NCI-H82 (cell line): ENCODE measurements at places on chromosomes 6 and 20.
A peak's percentile ranks its signal among the peaks of the same experiment; 100 is the strongest.

DNA sequence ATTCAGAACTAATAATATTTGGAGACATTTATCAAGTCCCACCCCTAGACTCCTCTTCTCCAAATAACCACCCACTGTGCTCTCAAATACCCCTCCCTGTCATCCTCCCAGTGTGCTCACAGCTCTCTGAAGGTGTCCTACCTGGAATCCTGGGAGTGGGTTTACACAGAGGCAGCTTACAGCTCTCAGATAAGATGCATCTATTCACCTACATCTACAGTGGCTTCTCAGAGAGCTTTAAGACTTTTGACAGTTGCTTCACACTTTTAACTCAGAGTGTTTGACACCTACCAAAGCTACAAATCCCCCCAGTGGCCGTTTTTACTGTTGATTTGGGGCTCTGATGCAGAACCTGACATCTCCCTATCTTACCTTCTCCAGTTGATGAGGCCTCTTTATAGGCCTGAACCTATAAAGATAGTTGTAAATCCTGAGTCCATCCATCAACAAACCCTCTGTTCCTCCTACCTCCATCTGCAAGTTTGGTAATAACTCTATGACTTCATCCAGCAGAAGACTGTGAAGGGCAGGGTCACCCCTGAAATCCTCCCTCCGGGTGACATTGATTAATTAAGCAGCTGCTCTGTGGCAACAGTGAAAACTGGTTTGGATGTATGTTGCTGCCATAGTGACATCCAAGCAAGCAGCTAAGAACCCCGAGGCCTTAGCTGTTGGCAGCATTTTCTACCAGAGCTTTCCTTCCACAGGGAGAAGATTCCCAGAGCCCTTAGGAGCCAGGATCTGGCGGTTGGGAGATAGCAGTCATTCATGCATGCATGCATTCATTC is 226.1 kb upstream of the RREB1 start:
- no peak for DNase-seq

DNA sequence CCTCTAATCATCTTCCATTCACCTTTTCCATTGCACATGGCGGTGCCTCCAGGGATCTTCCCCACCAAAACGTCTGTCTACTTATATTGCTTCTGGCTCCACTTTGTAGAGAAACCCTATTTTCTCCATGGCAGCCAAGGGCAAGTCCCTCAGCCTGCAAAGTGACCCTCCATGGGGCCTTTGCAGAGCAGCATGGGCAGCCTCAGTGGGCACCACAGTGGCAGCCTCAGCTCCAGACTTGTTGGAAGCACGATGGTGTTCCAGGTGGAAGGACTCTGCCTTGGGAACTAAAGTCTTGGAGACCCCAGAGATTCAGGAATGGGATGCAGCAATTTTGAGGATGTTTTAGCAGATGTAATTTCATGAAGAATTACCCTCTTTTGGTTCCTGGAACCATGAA is 18.5 kb upstream of the CCR6 start:
- no peak for DNase-seq

DNA sequence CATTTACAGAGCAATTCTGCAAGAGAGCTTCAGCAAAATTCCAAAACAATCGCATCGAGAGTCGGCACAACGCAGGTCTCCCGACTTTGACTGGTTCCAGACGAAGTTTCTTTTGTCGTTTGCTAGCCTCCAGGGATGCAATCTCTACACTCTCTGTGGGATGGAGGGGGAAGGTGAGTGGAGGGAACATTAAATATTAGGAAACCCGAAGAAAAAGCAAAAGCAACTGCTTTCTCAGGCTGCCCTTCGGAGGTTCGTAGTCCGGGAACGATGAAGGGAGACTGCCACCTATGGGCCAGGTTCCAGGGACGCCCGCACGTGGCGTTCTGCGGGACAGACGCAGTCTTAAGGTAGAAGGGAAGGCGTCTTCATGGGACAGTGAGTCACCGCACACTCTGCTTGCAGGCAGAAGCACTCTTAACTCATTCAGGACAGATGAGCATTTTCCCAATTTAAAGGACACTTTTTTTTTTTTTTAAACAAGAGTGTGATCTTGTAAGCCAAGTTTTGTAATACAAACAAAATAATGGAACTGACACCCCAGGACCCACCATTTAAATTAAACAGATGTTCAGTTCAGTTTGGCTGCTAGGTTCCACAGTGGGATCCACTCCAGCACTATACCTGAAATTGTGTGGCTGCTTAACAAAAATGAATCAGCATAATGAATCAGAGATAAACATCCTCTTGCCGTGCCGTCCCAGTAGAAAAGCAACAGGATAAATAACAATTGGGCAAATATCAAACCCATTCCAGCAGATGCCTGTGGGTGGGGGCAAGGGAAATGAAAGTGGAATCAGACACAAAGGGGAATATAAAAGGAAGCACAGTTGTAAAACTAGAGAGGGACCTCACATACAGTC is 65.8 kb upstream of the ARMC2 start:
- peak; percentile 89 for DNase-seq

DNA sequence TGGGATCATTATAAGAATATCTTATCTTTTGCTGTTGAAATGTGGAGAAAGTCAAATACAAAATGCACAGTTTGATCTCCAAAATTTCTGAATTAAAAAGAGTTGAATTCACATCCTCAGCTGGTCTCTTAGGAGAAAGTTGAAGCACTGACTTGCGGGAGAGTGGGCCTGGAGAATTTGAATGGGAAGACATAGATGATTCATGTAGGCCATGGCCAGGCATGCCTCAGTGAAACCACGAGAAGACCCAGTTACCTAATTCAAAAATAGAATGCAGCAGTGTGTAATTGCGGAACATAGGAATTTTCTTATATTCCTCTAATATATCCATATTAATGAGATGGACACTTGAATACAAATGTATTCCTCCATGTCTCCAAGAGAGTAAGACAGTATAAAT is 53.0 kb upstream of the DTNBP1 start:
- DNase-seq = no peak

- DNase-seq = no peak
Measured at GRCh38 chr20:36367907-36368799, 62.0 kb downstream of the DLGAP4 start.

DNA sequence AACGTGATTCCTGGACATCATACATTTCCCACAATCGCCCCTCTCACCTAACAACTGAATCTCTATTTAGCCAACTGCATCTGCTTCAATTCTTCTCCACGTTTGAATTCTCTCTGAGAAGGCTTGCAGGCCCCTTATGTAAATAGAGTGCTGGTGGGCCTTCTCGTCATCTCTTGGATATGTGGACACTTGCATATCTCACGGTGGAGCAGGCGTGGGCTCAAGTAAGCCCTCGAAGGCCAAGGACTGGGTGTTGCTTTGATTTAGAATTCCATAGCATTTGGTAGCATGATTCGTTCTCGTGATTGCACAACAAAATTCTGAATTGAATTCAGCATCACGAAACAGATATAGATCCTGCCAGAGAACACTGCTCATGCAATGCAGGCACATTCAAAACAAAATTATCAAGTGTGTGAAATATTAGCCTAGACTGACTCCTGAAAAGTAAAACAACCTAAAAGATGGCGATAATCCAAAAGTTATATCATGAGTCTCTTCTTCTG is 613.6 kb downstream of the TFAP2A start:
- DNase-seq = no peak

DNA sequence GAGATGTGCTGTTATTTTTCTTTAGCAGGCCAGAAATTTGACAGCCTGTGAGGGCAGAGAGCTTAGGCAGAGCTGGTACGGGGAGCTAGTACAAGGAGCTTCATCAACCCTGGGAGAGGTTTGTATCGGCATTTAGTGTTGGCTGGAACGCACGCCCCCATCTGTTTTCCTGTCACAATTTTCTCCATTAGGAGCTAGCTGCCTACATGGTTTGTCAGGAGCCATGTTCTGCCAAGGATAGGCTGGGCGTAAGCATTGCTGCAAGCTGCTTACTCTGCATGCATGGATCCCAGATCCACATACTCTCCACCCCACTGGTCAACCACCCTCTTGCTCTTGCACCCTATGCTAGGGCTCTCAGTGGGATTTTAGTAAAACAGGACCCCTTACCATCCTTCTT is 449.0 kb upstream of the CHD6 start:
- DNase-seq = no peak

DNA sequence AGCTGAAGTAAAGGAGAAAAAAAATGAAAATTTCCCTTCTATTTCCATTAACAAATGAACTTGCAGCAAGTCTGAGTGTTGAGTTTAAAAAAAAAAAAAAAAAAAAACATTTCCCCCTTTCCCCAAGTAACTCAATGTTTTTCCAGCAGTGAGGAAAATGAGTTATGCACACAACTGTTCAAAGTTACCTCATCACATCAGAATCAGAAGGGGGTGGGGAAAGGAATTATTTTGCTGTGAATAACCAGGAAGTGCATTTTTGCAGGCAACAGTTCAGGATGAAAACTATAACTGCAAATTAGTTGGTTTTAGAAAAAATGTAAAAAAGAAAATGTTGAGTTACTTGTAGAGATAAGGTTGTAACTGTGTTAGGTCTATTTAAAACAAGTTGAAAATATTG is 568.9 kb upstream of the CITED2 start:
- DNase-seq = no peak

GRCh38 chr6:115865914-115866313 is 194.8 kb downstream of the FRK start:
- DNase-seq = no peak

- no peak for DNase-seq
Measured at GRCh38 chr20:1667502-1668085, 10.0 kb upstream of the SIRPG start.

GRCh38 chr6:163531122-163531521 is 116.6 kb downstream of the QKI start:
- DNase-seq = no peak

DNA sequence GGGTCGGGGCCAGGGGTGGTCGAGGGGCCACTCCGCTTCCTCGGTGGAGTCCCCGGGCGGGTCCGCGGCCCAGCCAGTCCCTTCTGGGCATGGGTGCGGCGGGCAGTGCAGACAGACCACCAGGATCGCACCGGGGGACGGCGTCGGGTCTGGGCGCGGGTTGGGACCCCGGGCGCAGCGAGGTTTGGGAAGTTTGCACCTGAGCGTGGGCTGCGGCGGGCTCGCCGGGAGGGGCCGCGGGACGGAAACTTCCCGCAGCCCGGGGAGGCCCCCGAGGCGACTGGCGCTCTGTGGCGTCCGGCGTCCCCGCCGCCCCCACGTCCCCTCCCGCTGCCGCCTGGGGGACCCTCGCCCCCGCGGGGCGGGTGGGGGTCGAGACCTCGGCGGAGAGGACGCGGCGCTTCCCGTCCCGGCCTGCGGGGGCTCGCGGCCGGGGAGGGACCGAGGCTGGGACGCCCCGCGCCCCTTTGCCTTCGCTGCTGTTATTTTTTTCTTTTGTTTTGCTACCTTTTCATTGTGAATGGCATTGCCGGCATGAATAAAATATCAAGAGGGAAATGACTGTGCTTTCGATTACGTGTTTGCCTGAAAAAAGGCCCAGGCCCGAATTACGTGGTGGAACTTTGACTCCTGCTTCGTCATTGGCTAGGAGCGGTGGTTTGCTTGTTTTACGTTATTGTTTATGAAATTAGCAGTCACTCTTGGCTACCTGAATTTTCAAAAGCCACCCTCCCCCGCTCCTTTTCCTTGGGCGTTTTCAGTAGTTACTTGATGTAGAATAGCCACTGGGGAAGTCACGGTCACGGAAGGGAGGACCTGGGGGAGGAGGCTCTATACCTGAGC is 703 bp downstream of the SNX9 start:
- peak; percentile 65 for DNase-seq

GRCh38 chr20:43853174-43853803 is 61.4 kb upstream of the TOX2 start:
- no peak for DNase-seq

GRCh38 chr20:57469418-57470211 is 55.3 kb downstream of the CTCFL start:
- DNase-seq = no peak

DNA sequence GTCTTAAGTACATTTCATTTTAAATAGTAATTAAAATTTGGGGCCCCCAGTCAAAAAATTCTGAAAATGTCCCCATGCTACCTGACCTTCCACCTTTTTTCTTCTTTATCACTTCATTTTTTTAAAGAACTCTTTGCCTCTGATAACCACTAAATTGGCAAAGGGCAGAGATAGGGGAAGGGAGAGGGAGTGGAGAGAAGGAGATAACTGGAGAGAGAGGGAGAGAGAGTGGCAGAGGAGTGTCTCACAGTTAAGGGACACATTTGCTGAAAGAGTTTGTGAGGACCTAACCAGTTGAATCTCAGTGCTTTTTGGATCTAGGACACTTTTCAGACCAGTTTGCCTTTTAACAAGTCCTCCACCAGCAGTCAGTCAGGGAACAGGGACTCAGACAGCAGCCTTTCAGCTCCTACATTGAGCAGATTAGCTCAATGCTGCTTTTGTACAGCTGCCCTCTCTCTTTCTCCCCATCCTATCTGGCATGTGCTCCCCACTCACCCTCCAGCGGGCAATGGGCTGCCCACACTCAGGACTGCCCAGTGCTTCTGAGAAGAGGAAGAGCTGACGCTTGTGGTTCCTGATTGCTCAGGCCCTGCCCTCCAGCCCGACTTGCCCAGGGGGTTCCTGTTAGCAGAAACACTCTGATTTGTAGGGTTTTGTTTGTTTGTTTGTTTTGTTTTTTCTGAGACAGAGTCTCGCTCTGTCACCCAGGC is 14.4 kb downstream of the ARMC2 start:
- DNase-seq = no peak

GRCh38 chr6:131443014-131443413 is 130.0 kb upstream of the ARG1 start:
- DNase-seq = no peak
